ENCODE measurements at places on chromosomes 4 and X.

DNA sequence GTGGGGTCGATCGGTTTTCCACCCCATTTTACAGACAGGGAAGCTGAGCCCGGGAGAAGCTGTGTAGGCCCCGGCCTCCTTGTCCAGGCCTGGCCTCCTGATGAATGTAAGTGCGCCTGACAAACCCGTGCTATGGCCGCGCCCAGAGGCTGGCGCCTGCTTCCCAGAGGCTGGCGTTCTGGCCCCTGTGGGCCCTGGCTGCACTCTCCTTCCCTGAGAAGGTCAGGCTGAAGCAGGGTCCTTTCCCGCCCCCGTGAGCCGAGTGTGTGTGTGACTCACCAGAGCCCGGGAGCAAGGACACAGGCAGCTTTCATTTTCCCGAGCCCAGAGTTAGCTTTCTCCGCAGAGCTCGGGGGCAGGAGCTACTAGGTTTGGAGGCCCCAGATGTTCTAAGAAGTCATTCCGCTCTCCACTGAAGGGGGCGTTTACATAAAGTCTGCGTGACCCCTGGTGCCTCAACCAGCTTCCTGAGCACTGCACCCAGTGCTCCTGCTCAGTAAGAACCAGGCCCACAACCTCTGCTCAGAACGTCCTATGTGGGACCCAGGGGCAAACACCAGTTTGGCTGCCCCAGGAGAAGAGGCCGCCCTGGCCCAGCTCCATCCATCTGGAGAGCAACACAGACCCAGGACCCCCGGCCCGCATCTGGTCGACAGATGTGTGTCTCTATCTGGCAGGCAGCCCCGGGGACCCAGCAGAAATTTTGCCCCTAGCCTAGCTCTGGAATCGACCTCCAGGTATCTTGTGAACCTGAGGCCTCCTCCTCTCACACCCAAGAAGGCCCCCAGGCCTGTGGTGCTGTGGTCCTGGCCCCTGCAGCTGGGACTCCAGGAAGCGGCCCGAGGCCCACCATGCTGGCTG, 13.6 kb downstream of the UVSSA start:
- no peak for DNase-seq

- DNase-seq, result peak; percentile 80
These were observed 132.3 kb downstream of the CBR4 start for GRCh38 chr4:168877511-168878491.

- DNase-seq, result no peak
These were observed 104.2 kb downstream of the ANK2 start for GRCh38 chr4:113153529-113154101.

DNA sequence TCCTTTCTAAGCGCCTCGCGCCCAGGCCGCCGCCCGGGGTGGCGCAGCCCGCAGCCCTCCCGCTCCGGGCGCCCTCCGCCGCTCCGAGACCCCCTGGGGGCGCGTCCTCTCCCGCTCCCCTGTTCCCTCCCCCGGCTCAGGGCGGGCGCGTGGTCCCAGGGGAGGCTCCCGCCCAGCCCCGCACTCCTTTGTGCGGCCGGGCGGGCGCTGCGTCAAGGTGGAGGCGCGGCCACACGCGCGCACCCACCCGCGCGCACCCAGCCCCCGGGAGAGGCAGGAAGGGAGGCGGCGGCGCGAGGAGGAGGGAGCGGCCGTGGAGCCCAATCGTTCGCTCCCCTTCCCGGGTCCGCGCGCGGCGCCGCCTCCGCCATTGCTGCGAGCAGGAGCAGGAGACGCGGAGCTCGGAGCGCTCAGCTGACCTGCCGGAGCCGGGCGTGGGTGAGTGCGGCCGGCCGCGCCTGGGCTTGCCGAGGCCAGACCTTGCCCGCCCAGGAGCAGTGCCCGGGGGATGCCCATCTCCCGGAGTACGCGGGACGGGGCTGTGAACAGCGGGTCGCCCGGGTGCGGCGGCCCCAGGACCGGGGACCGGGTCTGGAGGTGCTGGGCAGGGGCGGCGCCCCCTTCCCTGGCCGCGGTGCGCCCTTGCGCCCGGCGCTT, at the start of gene NSG1:
TSS of gene NSG1 (plus strand) at position 367 of the 657 bp plus-strand sequence. CDS start 528 bp downstream, outside the sequence.
- DNase-seq, result peak; percentile 83

DNA sequence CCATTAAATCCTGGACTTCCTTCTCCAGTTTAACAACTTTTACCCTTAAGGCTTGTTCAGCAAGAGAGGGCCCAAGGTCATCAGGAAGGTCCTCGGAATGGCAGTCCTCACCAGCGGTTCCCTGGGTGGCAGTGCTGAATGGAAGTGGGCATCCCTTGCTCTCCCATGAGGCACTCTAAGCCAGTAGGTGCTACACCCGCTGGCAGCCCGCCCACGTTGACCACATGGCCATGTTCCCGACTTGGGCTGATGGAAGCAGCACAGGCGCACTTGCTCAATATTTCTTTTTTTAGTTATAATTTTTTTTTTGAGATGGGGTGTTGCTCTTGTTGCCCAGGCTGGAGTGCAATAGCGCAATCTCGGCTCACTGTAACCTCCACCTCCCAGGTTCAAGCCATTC, 277.9 kb downstream of the ZC4H2 start:
- DNase-seq, result no peak

Data from right kidney (tissue), 9 donors.